HS-5 (cell line): ENCODE measurements at places on chromosomes 5 and 9.

DNA sequence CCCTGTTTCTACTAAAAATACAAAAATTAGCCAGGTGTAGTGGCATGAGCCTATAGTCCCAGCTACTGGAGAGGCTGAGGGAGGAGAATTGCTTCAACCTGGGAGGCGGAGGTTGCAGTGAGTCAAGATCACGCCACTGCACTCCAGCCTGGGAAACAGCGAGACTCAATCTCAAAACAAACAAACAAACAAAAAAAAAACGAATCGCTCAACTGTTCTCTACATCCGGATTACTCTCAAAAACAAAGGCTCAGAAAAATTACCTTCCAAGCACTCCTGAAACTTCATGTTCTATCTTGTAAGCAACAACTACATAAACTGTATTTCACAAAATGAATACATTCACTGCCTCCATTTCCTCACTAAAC, 14.0 kb downstream of the UBAP2 start:
- DNase-seq, result no peak

GRCh38 chr9:85871008-85871407, 69.9 kb upstream of the NAA35 start:
- no peak for DNase-seq

DNA sequence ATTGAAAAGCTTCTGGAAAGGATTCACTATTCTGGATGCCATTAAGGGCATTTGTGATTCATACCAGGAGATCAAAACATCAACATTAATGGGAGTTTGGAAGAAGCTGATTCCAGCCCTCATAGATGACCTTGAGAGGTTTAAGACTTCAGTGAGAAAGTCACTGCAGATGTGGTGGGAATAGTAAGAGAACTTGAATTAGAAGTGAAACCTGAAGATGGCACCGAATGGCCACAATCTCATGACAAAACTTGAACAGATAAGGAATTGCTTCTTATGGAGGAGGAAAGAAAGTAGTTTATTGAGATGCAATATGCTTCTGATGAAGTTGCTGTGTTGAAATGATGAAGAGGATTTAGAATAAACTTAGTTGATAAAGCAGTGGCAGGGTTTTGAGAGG, 254.6 kb upstream of the SLC24A2 start:
- no peak for DNase-seq

DNA sequence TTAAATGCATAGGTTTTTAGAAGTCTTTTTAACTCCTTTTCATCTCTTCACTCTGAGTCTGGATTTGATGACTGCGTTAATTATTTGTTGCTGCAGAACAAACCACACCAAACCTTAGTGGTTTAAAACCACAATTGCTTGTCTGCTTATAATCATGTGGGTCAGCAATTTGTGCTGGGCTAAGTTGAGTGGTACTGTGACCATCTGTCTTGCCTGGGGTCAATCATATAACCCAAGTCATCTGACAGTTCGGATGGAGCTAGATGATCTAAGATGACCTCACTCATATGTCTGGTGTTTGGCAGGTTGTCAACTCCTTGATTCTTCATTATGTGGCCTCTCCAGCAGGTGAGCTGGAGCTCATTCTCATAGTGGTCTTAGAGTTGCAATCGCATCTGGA, 219.1 kb upstream of the ELAVL2 start:
- DNase-seq, result no peak

GRCh38 chr9:114742947-114743346, 61.0 kb upstream of the TEX48 start:
- DNase-seq, result no peak

GRCh38 chr5:40437452-40437861, 242.3 kb upstream of the PTGER4 start:
- DNase-seq, result peak; percentile 88

GRCh38 chr5:174151599-174152181, 106.2 kb downstream of the NSG2 start:
- no peak for DNase-seq

- DNase-seq, result no peak
These were observed 42.2 kb upstream of the PDE8B start for GRCh38 chr5:77168161-77168878.

- no peak for DNase-seq
These were observed 99.2 kb downstream of the ZNF462 start for GRCh38 chr9:106962122-106962521.

DNA sequence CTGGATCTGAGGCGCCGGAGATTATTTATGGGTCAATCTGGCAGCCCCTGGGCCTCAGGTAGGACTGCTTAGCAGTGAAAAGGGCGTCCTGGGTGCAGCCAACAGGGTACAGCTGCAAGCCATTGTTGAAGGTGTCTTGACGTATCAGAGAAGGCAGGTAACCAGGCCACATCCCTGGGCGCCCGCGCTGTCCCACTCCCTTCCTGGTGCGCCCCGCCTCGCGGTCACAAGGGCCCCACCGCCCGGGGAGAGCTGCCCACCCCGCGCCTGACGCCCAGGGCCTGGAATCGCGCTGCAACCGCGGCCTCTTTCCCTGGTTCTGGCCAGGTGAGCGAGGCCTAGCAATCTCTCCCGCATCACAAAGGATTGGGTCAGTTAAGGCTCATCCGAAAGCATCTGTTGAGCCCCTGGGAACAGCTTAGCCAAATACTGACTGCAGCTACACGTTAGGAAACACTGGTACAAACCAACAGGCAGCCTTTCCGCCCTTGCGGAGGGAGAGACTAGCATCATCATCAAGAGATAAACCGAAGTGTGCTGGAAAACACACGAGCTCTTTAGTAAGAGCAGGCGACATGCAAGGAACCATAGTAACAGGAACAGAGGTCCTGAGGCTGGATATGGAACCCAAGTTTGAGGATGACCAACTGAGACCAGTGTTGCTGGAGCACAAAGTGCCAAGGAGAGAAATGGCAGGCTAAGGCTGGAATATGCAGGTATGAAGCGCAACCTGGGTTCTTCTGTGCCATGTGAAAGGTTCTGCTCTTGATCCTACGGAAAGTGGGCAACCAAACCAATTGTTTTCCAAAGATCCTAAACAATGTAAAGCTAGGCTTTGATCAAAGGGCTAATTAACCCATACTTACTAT, 3.6 kb downstream of the RPS23 start:
- no peak for DNase-seq

- no peak for DNase-seq
These were observed 254.1 kb downstream of the SLF1 start for GRCh38 chr5:94872526-94872925.

DNA sequence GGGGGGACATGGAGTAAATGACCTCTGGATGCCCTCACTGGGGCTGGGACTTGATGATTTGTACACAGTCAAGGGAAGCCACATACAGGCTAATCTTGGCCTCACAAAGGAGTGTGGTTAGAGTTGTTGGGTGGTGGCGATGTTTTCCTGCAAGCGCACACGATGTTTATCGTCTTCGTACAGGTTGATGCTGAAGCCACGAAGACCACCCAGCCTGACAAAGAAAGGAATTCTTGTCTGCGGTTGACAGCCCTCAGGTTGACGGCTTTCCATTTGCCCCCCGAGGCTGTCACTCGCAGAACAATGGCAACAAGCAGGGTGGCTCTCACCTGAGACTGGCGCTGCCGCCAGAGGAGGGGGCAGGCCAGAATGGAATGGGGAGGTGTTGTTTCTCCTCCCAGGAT, 14.1 kb upstream of the XPA start:
- no peak for DNase-seq
